ENCODE measurements at places on chromosomes 12 and 14.

- DNase-seq, result no peak
These were observed 149.2 kb upstream of the FBXO33 start for GRCh38 chr14:39581474-39581873.

- DNase-seq, result no peak
These were observed 64.2 kb downstream of the ELK3 start for GRCh38 chr12:96258104-96258961.

GRCh38 chr14:94385553-94386057, 2.8 kb downstream of the SERPINA1 start:
- DNase-seq, result no peak

GRCh38 chr12:110872100-110872499, 25.3 kb downstream of the CCDC63 start:
- no peak for DNase-seq

GRCh38 chr12:71664411-71665089, 449 bp downstream of the THAP2 start:
- no peak for DNase-seq
